ENCODE measurements at places on chromosomes 5 and 9. TPM values are rescaled to one million over a fixed set of nuclear protein-coding genes. Genes with fewer than 3 reads are reported as not detected.

DNA sequence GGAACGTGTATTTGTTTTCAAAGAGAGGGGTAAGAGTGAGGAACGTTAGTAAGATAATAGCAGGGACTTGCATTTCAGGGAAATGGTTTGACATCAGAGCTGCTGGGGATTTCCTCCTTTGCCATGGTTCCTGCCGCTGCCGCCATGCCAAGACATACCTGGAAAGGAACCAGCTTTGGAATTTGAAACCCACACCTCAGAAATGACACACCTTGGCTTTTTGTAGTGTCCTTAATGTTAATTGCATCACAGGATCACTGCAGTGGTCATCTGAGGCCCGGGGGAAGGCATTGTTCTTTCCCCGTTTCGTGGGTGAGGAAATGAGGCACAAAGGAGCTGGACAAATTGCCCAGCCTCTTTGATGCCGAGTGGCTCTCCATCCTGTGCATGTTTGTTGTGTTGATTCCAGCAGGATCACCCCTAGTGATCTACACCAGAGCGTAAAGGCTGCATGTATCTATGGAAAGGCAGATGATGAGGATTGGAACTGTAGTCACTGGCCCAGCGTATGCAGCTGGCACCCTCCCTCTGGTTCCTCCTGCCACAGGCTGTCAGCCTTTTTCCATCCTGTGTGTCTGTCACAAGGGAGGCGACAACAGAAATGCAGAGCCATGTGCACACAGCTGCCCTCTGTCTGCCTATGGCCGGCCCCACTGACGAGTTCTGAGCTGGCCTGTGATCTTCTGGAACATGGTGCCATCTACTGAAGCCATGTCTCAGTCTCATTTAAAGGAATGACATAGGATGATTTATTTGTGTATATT lies 37.8 kb downstream of the SLC46A2 start:
- no peak overlapping the region for H3K4me3 ChIP-seq
- peaks cover 18% of the 10 kb centered on the region for H3K36me3 ChIP-seq
- H3K4me1 ChIP-seq, result peaks cover 7% of the 10 kb centered on the region
- no peaks in the 10 kb centered on the region for H3K27me3 ChIP-seq

GRCh38 chr9:13705373-13705772 lies 425.9 kb upstream of the MPDZ start:
- H3K4me3 ChIP-seq, result no peak overlapping the region
- H3K4me1 ChIP-seq, result no peaks in the 10 kb centered on the region
- no peaks in the 10 kb centered on the region for H3K27me3 ChIP-seq
- H3K36me3 ChIP-seq, result no peaks in the 10 kb centered on the region
- H3K27ac ChIP-seq, result no peak overlapping the region
- no peak for DNase-seq

DNA sequence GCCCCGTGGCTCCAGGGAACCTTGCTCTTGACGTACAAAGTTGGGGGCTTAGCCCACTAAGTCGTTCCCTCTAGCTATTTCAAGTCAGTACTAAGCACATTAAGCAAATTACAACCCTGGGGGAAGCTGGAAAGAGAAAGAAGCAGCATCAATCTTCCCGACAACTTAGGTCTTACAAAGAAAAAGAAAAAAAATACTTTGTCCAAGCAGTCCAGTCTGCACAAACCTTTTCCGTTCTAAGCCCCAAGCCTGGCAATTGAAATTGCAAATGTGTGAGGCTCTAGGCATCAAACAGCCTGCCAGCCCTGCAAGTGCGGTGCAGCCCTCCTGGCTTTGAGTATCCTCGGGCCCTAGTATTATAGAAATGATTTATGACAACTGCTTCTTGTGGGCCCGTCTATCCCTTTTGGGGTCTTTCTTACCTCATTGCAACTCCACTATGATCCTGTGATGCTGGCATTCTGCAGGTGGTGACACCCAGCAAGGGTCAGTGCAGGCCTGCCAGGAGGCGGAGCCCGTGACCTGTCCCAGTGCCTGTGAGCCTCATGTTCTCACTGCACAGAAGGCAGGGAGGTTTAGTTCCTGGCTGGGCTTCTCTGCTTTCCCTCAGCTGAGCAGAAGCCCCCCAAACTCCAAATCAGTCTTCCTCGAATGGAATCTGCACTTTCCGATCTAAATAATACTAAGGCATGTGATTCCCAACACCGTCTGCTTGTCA lies 232.3 kb upstream of the IRX2 start:
- no peaks in the 10 kb centered on the region for H3K4me1 ChIP-seq
- no peak for DNase-seq
- H3K36me3 ChIP-seq, result no peaks in the 10 kb centered on the region
- no peak overlapping the region for H3K4me3 ChIP-seq
- H3K27me3 ChIP-seq, result no peaks in the 10 kb centered on the region
- no peak overlapping the region for H3K27ac ChIP-seq

DNA sequence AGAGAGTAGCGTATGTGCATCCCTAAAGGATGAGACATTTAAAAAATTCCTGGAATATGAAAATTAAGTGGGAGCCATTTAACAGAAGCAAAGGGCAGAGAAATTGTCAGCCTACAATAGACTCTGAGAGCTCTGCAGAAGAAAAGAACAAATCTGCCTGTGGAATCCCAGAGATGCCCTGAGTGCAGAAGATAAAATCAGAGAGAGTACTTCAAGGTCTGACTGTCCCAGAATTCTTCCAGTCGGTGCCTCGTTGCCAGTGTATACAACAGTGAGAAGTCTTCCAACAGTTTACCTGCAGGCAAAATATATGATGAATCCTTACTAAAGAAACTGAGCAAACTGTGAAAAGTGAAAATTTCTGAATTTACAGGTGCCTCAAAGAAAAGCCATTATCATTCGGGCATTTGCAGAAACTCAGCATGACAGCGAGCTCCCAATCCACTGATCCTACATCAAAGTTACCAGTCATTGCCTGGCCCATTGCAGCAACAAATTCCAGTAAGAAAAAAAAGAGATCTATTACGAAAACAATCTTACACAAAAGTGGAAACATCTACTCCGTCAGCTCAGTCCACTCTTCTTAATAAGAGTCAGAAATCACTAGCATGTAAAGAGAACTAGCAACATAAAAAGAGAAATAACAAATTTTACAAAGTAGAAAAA lies 92.8 kb upstream of the VCAN start:
- H3K27me3 ChIP-seq, result no peaks in the 10 kb centered on the region
- H3K4me1 ChIP-seq, result no peaks in the 10 kb centered on the region
- no peak overlapping the region for H3K27ac ChIP-seq
- H3K36me3 ChIP-seq, result no peaks in the 10 kb centered on the region

The DBH gene
- 1.8 TPM for total RNA-seq

The AJM1 gene
- 1.1 TPM for total RNA-seq

The PLEKHG4B gene
- total RNA-seq, result 0.36 TPM

Measured in CD4-positive, alpha-beta T cell (primary cell).